ENCODE measurements at places on chromosomes 13 and 19.

DNA sequence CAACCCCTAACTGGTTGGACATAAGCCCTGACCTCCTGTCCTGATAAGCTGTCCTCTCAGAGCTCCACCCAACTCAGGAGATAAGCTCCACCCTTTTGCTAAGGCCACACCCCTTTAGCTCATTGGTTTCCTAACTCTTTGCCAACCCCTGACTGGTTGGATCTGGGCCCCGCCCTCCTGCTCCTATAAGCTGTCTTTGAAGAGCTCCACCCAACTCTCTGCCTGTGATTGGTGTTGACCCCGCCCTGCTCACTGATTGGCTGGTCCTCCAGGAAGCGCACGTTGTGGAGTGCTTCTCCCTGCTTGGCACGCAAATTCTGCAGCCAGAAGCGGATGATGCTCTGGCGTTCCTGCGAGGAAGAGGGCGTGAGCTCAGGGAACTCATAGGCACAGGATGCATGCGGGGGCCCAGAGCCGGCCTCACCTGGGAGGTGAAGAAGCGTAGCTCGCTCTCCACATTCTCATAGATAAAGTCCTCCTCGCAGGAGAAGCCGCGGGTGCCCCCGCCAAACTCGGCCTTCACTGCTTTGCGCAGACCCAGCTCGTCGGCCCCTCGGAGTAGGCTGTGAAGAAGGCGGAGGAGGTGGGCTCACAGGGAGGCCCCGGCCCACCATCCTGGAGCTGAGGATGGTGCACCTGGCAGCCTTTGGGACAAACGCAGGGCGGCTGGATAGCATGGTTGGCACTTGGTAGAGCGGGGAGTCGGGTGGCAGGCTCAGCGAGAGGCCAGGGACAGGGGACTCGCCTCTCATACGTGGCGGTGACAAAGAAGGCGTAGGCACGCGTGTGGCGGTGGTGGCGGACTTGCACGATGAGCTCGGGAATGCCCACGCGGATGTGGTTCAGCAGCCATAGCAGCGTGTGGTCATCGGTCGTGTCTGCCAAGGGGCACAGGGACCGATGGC is 1.7 kb downstream of the ANO8 start:
- DNase-seq: no peak

DNA sequence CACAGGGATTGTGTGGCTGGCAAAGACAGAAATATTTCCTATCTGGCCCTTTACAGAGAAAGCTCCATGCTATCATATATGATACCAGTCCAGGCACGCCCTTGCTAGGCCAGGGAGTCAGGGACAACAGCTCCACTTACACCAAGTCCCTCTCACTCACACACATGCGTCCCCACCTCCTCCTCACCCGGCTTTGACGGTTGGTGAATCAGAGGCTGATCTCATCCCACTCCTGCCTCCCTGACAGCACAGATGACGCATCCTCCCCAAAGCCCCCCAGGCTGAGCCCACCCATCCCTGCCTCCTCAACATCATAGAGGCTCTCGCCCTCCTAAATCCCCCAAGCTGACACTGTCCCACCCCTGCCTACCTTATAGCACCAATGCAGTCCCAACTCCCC is 62.7 kb downstream of the F2RL3 start:
- no peak for DNase-seq

DNA sequence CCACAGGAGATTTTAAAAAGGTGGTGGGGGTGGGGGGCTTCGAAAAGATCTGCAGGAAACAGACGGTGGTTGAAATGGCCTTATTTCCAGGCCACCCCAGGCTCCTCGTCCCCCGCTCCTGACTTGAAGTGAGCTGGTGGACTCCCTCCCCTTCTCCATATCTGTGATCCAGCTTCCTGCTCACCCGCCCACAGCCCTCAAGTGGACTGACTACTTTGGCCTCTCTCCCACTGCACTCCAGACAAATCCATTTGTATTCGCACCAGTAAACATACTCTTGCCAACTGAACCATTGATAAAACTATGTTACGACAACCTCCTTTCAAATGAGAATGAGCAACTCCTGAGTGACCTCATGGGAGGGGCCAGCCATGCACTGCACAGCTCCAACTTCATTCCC is 259.5 kb downstream of the COL4A1 start:
- peak; percentile 37 for DNase-seq

GRCh38 chr13:44300895-44301638 is 72.6 kb upstream of the SERP2 start:
- no peak for DNase-seq

DNA sequence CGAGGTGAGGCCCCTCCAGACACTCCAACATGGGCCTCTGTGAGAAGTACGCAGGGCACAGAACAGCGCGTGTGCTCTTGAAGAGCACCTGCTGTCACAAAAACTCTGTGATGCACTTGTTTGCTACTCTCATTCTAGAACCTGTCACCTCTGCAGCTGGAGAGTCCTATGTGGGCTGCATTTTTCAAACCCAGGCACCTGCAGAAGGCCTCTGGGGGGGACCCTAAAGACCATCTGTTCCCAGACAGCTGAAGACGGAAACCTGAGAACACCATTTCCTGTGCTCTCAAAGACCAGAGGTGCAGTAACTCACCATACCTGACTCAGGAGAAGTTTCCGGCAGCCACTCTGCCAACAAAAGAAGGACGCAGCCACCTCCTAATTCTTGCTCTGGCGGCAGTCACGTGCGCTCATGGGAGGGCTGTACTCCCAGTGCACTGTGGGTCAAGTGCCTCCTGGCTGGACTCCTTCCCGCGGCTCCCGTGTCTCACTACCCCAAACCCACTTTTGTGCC is 28.1 kb downstream of the RANBP3 start:
- DNase-seq: no peak

DNA sequence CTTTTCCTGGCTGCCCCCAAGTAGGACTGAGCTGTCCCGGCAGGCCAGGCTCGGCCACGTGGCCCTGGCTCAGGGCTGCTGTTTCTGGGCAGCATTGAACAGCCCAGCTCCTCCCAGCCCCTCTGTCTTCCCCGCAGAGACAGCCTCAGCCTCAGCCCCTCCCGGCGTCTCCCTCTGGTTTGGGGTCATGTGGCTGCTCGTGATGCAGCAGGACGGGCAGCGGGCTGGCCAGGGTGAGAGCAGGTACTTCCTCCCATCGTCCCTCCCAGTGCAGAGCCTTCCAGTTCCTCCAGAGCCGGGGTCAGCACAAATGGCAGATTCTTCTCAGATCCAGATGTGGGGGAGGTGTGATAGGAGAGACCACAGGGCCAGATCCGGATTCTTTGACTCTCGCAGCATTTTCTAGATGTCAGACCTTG is 114.6 kb downstream of the KDM4B start:
- no peak for DNase-seq

DNA sequence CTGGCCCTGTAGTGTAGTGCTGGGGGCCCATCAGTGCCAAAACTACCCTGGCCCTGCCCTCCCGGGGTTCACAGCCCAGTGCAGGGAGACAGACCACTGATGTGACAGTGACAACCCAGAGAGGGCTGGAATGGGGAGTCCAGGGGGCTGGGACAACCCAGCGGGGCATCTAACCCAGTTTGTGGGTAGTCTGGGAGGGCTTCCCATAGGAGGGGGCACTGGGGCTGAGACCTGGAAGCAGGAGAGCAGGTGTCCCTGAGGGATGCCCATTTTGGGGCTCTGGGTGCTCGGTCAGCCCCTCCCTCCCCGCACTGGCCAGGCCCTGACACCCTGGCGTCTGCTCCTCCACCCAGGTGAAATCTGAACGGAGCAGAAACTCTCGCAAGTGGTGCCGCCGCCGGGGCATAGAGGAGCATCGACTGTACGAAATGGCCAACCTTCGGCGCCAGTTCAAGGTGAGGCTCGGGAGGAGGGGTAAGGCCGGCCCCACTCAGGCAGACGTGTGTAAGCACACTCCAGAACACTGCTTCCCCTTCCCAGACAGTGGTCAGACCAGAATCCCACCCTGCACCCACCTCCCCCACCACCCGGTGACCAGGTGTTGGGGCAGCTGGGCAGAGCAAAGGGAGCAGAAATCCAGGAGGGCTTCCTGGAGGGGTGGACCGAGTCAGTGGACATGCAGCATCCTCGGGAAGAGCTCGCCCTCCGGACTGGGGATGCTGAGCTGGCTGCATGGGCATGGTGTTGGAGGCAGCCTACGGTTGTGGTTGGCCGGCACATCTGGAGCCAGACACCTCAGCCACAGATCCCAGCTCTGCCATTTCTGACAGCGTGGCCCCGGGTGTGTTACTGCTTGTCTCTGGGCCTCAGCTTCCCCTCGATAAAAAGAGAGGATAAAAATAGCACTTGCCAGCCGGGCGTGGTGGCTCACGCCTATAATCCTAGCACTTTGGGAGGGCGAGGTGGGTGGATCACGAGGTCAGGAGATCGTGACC is 24.4 kb downstream of the DHX34 start:
- DNase-seq: no peak

DNA sequence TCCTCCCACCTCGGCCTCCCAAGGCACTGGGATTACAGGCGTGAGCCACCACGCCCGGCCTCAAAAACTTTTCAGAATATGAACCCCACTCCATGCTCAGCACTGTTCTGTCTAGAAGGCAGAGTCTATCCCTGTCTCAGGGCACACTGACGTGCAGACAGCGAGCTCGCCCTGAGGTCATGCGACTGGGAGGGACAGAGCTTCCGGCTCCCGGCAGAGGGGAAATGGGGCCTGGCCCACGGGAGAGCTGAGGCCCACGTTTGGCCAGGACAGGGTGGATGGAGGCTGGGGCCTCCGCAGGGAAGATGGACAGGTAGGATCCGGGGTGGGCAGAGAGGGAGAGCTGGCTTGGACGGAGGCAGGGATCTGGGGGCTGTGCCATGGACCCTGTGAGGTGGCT is 2.8 kb upstream of the AZU1 start:
- DNase-seq: no peak

GRCh38 chr13:107712145-107712860 is 503.0 kb downstream of the LIG4 start:
- no peak for DNase-seq

- no peak for DNase-seq
These were observed 81.9 kb downstream of the ZNF726 start for GRCh38 chr19:23996549-23996948.

DNA sequence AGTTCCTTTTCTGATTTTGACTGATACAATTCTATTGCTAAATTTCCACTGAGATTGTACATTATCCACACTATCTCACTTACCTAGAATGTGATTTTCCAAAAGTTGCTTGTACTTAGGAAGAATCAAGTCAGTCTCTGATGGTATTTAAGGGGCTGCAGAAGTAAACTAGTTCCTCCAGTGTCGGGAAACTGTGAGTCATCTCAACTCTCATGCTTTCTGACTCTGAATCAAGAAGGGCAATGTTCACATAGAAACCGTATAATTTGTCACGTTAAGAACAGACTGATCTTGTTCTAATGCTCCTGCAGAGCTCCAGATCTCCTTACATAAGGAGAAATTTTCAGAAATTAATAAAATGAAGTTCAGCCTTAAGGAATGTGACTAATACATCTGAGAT is 369.3 kb downstream of the KLF5 start:
- no peak for DNase-seq

GRCh38 chr13:32259116-32259515 is 56.0 kb downstream of the ZAR1L start:
- DNase-seq: no peak

DNA sequence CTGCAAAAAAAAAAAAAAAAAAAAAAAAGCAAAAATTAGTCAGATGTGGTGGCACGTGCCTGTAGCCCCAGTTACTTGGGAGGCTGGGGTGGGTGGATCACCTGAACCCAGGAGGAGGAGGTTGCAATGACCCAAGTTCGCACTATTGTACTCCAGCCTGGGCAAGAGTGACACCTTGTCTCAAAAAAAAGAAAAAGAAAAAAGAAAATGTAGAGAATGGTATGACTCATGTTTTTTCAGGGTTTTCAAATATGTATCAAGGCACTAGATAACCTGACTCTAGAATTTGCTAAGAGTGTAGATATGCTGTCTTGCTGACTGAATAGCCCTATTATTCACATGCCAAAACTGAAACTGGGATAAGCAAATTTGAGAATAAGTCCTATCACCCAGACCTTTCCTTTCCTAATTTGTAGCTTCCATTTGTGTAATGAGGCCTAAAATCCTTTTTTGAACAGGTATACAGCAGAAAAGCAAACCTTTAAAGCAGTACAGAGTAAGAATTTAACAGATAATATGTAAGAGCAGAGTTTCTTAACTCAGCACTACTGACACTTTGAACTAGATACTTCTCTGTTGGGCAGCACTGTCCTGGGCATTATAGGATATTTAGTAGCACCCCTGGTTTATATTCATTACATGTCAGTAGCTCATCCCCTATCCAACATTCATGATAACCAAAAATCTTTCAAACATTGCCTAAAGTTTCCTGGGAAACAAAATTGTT is 108.6 kb downstream of the ELF1 start:
- no peak for DNase-seq

- DNase-seq: no peak
These were observed 12.3 kb downstream of the CEACAM20 start for GRCh38 chr19:44517146-44517545.

DNA sequence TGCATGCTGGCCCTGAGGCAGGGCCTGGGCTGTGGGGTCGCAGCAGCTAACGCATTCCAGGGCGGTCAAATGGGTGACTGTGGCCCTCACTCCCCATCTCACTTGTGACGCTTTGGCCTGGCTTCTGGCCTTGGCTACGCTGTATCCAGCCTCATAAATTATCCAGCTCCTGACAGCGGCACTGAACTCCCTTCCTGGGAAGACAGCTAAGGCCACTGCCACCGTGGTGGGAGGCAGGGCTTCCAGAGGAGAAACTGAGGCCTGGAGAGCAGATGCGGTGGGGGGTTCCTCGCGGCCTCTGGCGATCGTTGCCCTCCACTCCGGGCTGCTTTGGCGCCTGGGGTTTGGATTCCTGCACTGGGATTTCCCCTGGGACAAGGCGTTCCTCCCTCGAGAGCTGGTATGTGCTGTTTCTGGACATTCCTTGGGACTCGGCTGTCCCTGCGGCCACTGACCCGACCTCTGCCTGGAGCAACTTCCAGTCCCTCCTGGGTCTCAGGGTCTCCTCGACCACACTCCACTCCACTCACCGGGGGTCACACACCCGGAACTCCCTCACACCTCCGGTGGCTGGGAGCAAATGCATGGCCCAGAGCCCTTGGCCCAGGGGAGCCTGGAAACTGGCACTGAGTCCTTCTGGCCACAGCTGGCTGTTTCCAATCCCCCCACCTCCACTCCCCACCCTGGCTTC is 3.4 kb downstream of the TBXA2R start:
- DNase-seq: no peak

- no peak for DNase-seq
These were observed 472.7 kb downstream of the RFC3 start for GRCh38 chr13:34290661-34291060.

DNA sequence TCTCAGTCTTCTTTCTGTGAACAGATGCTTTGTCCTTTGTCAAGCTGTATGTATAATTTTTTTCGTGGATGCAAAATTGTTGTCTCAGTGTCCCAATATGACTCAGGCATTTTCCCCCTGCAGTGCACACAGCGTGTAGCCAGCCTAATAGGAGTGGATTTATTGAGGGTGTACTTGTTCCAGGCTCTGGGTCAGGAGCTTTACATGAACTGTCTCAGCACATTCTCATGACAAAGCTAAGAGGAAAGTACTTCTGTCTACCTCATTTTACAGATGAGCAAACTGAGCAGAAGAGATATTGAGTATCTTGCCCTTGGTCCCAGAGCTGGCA is 50.8 kb downstream of the STK24 start:
- DNase-seq: no peak

Measured in AG09309 (cell line).